NCI-H2081 treated with DMSO at 0.1 percent for 48 hours (cell line): ENCODE measurements at places on chromosomes 6 and 20.

DNA sequence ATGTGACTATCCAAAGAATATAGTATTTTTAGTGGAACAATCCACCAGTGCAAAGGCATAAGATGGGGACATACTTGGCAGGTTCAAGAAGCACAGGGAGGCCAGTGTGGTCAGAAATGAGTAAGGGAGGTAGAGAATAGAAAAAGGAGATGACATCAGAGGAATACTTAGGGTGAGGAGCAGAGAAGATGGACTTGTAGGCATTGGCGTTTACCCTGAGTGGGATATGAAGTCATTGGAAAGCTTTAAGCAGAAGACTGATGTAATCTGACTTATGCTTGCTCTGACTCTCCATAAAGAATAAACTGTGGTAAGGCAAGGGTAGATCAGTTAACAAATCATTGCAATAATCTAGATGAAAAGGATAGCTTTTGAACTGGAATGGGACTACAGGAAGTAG, 228.7 kb downstream of the GJA1 start:
- no peak for DNase-seq

DNA sequence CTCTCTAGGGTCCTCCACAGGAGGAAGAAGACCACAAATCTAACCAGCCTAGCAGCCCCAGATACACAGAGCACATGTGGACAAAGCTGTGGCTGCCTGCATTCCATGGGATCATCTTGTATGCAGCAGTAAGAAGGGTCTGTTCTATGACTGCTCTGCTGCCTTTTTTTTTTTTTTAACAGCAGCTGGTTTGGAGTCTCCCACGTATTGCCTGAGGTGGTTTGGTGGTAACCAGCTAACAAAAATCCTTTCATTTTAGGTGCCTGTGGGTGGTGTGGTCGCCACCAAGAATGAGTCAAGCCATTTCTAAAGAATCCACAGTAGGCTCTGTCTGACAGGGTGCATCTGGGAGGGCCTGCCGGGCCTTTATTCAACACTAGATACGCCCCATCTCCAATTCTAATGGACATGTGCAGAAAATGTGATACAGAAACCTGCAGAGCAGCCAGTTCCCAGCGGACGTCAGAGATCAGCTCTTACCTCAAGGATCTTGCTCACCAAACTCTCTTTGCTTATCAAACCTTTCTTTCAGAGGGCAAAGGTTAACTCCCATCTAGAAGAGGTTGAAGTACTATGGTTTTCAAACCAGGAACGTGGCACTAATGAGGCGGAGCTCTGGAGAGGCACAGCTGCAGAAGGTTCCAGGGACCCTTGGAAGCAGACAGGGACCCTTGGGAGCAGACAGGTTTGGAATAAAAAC, 32.0 kb downstream of the GNAS-AS1 start:
- no peak for DNase-seq

GRCh38 chr6:14228571-14228970, 111.0 kb downstream of the CD83 start:
- no peak for DNase-seq

DNA sequence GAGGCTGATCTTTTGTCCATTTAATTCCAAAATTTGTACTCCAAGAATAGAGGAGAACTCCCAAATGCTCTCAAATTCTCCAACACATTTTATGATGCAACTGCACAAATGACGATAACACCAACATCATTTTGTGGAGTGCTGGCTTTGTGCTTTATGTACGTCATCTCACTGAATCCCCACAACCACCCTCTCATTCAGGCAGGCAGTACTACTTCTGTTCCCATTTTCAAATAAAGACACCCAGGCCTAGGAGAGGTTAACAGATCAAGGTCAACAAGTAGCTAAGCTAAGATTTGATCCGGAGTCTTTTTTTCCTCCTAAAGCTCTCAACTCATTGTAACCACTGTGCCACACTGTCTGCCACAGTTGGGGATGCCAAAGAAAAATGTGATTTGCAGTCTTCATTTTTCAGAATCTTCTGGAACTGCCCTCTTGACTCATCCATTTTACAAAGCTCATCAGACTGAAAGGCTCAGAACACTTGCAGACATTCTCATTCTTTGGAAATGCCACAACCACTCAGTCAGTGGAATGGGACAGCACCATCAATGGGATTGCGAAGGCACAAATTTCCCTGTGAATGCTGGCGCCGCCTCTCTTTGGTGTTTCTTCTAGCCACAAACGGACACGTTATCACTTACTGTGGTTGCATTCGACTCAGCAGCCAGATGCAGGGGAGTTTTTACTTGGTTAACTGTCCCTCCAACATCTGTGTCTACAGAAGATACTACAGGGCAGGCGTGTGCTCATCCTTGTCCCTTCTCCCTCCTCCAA, 184.4 kb downstream of the GJA10 start:
- DNase-seq = no peak

DNA sequence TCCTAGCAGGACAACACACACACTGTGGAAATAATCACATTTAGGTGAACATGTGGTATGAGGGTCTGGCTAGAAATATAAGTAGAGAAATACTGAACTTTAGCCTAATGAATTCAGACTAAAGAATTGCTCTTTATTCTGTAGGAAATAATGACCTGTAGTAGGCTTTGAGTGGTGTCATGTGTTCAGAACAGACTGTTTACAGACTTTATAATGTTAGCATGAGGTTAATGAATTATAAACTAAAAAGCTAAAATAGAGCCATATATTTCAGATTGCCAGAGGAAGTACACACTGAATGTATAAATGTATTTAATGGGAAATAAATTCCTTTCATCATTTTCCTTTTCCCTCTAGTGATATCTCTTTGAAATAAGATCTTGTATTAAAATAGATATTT, 669.5 kb upstream of the EPHA7 start:
- no peak for DNase-seq

DNA sequence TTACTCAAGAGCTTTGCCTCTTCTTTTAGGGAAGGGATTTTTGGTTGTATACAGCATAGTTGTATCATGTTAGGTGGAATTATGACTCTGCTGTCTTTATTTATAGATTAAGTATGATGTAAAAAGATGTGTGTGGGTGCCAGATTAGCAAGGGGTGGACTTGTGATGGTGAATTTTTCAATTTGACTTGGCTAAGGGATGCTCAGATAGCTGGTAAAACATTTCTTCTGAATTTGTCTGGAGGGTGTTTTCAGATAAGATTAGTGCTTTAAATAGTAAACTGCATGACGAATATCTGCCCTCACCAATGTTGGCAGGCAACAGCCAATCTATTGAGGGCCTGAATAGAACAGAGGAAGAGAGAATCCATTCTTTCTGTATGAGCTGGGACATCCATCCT, 173.3 kb upstream of the TNFAIP3 start:
- DNase-seq = no peak

GRCh38 chr20:49631061-49631716, 63.3 kb upstream of the PTGIS start:
- no peak for DNase-seq

DNA sequence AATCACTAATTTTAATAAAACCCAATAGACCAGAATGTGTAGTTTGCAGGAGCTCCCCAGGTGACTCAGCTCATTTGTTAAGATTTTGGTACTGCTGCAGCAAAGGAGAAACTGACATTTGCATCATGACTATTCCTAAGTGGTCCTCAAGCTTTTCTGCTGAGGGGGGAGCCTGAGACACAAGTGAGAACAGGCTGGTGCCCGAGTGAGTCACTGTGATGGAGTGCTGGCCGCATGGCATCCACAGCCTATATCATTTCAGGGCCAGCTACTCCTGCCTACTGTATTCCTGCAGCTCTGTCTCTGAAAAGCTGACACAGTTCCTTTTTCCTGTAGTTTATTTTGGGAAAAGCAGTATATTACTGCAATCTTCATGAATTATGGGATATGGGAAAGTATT, 113.7 kb upstream of the ENPP5 start:
- no peak for DNase-seq
